Stimulated activated naive CD4-positive, alpha-beta T cell treated with Interleukin-2 at 50 U/mL for 16 hours (primary cell): ENCODE measurements at places on chromosomes 6 and 20.

DNA sequence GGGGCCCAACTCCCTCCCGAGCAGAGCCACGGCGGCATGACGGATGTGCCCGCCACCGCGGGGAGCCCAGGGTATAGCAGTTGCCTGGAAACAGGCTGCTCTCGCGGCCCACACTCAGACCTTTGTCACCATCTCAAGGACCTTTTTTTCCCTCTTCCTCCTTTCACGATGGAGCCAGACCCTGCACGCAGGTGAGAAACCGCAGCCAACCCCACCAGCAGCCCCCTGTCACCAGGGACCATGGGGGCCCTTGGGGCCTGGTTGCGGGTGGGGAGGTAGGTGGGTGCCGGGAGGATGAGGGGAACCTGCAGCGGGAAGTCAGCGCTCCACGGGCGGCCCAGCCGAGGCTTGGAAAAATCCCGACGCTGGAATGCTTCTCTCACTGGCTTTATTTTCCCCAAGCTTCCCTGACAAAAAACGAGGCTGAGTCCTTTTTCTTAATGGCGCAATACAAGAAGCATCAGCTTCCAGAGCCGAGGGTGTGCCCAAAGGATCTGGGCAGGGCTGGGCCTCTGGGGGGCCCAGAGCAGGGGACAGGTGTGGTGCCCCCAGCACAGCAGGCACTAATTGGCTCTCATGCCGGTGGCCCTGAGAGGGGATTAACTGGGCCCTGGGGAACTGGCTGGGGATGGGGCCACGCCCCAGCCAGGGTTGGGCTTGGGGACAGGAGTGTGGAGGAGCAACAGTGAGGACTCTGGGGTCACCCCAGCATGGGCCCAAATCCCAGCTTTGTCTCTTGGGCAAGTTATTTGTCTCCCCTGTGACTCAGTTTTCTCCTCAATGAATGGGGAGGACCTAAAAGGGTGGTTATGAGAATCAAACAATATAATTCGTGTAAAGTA, 23.9 kb downstream of the NOL4L start:
- DNase-seq = no peak

DNA sequence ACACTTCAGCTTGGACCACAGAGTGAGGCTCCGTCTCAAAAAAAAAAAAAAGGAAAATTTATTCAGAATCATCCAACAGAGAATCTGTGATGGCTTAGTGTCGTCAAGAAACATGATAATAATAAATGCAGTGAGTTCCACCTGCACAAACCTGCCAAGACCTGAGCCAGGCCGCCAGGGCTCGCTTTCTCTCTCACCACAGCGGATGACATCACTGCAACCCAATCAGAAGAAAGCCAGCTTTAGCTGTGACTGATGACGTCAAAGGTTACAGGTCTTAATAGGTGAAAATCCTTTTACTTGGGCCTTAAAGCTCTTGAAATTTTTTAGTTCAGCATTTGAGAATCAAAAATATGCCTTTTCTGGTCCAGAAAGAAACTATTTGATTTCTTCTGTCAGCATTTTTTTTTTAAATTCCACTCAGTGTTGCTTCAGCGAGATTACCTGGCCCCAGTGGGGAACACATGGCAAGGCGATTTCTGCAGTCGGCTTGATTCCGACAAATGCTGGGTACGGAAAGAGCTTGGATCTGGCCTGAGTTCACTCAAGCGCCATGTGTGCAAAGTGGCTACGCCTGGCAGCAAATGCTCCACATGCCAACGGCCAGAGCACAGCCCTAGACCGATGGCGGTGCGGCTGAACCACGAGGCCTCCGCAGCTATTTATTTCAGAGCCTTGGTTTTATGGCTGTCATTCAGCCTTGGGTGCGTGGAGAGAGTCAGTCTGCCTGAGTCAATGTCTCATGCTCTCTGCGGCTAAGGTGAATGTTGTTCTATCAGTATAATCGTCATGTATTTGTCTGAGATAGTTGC, 105.7 kb upstream of the QKI start:
- DNase-seq = no peak

DNA sequence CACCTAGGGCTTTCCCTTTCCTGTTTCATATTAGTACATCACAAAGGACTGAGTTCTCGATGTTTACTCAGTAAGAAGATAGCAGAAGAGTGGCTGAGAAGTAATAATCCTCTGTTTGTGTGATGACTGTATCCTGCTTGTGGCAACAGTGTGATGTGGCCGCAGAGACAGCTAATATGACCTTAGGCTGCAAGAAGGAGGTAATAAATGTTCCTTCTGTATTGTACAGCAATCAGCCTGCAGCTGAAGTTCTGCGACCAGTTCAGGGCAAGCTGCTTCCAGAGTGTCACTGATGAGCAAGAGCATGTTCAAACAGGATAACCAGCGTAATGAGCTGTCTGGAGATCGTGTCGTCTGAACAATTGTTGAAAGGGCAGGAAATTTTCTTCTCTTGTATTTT, 70.9 kb downstream of the OPN5 start:
- DNase-seq = no peak

- DNase-seq = no peak
Measured at GRCh38 chr6:8645212-8645611, 209.9 kb upstream of the SLC35B3 start.

GRCh38 chr6:142306736-142307135, 4.9 kb downstream of the ADGRG6 start:
- DNase-seq = no peak

DNA sequence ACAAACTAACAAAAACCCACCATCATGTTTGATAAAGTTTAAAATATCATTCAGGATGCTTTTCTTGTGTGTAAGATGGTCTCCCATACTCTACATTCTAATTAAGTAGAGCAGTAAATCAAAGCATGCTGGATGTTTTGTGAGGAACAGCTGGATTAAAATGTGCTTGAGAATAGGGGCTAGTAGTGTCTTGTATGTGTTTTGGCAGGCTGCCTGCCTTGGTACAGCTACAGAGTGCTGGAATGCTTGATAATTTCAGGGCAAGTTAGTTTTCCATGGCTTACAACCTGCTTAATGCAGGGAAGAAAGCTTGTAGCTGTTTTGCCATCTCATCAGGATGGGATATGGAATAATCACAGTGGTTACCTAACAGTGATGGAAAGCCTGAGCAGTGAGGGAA, 636.6 kb upstream of the MMS22L start:
- no peak for DNase-seq

DNA sequence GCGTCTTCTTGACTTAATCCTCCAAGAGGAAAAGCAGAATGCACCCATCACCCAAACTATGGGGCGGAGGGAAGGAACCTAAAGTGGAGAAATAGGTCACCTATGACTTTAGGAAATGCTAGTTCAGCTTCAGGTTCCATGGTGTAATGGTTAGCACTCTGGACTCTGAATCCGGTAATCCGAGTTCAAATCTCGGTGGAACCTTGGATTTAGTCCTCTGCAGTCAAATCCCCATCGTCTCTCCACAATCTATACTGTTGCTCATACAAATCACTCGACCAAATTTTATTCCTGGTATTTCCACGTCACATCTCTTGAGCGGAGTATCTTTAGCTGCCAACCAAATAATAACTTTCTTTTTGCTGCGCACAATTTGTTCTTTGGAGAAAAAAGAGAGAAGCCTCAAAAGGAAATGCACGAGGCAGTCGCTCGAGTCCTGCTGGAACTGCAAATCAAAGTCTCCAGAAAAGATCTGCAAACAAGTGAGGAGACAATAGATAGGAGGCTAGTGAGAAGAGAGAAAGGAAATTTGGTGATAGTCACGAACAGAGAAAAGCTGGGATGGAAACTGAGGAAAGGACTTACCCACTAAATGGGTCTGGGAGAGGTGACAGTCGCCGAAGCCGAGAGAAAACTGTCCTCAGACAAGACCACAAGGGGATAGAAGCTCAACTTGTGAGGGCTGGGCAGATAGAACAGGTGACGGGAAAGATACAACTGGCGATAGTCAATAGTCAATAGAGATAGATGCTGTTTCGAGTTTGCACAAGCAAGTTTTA, 16.6 kb downstream of the POM121L2 start:
- no peak for DNase-seq

DNA sequence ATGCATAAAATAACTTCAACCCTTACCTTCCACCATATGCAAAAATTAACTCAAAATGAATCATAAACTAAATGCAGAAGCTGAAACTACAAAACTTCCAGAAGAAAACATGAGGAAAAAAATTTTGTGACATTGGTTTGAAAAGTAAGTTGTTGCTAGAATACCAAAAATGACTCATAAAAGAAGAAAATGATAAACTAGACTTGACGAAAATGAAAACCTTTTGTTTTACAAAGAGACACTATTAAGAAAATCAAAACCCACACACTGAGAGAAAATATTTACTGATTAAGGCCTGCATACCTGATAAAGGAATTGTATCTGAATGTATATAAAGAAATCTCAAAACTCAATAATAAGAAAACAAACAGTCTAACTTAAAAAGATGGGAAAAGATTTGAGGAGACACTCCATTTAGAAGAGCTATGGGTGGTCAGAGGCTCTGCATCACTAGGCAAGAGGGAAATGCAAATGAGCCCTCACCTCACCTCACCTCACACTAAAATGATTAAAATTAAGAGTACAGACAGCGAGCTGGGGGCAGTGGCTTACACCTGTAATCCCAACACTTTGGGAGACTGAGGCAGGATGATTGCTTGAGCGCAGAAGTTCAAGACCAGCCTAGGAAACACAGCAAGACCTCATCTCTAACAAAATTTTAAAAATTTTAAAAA, 97.6 kb upstream of the CST7 start:
- DNase-seq = no peak

- no peak for DNase-seq
Measured at GRCh38 chr6:70956451-70957283, at the start of gene B3GAT2. Gene B3GAT2 (minus strand): TSS chr6:70957060. CDS start chr6:70956429, 631 bp downstream.

DNA sequence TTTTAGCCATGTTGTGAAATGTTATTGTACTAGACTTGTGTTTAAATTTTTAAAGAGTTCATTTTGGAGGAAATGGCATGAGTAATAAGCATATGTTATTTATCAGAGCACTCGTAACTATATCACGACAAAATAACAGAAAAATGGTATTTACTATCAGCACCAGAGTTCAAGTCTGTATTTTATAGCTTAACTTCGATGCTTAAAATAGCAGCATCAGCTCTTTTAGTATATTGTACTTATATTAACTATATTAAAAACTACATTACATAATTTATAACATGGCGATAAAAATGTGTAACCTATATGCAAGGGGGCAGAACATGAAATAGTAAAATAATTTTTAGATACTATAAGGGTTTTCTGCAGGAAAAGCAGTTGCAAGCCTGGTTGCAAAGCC, 52.9 kb downstream of the ABRACL start:
- DNase-seq = no peak
